Tibial nerve (tissue), 4 donors: ENCODE measurements at places on chromosomes 7 and 10. TPM values are rescaled to one million over a fixed set of nuclear protein-coding genes. Genes with fewer than 3 reads are reported as not detected.

WEE2 gene
- not detected for total RNA-seq

PLA2G12B gene
- total RNA-seq, result not detected

PRLHR gene
- total RNA-seq, result not detected

SRRM3 gene
- total RNA-seq, result 2.1 TPM

SPDYE2 gene
- not detected for total RNA-seq

ENKUR gene
- not detected for total RNA-seq

VIPR2 gene
- total RNA-seq, result 3.6 TPM

AUTS2 gene
- total RNA-seq, result 56.6 TPM

ZNF727 gene
- 3.9 TPM for total RNA-seq

CARD11 gene
- total RNA-seq, result 4.8 TPM

TEX47 gene
- total RNA-seq, result not detected

ENTPD1 gene
- 33.0 TPM for total RNA-seq

LRRC18 gene
- total RNA-seq, result not detected

CDC14C gene
- total RNA-seq, result not detected

MYL10 gene
- total RNA-seq, result not detected

FAM221A gene
- 12.5 TPM for total RNA-seq

CYP2C19 gene
- not detected for total RNA-seq

TCF7L2 gene
- total RNA-seq, result 25.1 TPM

TSPAN12 gene
- 5.1 TPM for total RNA-seq

DEPP1 gene
- 659 TPM for total RNA-seq

XPNPEP1 gene
- total RNA-seq, result 99.3 TPM

PODXL gene
- total RNA-seq, result 12.1 TPM

PDZD7 gene
- total RNA-seq, result 2.2 TPM

TWIST1 gene
- total RNA-seq, result 45.9 TPM

TMEM229A gene
- 0.63 TPM for total RNA-seq

CYP26C1 gene
- 0.20 TPM for total RNA-seq

C10orf62 gene
- total RNA-seq, result 1.2 TPM

ASAH2 gene
- total RNA-seq, result not detected

REPIN1 gene
- 70.2 TPM for total RNA-seq

IRF5 gene
- total RNA-seq, result 7.8 TPM

DYDC2 gene
- not detected for total RNA-seq

SUFU gene
- total RNA-seq, result 17.1 TPM

TPK1 gene
- 10.0 TPM for total RNA-seq

PPP1R17 gene
- total RNA-seq, result not detected

POT1 gene
- total RNA-seq, result 25.5 TPM

NEUROD6 gene
- not detected for total RNA-seq

FEZF1 gene
- not detected for total RNA-seq

HECW1 gene
- total RNA-seq, result 5.7 TPM

IGFBP1 gene
- total RNA-seq, result not detected

CALY gene
- total RNA-seq, result 1.2 TPM
